ENCODE measurements at places on chromosomes 16 and 17.

DNA sequence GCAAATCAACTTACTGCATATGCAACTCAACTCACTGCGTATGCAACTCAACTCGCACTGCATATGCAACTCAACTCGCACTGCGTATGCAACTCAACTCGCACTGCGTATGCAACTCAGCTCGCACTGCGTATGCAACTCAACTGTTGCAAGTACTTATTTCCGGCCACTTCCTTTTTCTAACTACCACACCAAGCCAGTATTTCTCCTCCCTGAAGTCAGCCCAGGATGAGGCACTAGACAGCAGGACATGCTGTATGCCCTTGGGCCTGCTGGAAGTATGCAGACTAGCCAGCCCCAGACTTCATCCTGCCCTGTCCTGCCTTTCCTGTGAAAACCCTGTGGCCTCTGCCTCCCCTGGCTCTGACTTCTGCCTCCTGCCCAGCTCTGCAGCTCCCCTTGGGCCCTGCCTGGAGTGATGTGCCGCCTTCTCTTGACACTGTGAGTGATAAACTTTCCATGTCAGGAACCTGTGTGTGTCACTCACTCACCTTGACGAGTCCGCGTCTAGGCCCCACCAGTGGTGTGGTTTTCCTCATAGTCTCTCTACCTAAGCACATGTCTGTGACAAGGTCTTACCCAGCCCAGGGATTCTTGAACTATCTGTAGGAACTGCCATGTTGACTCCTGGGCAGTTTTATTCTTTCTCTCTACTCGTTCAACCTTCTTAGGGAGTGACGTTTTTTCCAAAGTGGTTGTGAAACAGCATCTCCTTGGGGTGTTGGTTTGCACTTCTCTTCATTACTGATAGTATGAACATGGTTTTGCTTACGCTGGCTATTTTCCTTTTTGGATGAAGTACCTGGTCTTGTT, 16.4 kb downstream of the ZNF778 start:
- DNase-seq, result no peak

DNA sequence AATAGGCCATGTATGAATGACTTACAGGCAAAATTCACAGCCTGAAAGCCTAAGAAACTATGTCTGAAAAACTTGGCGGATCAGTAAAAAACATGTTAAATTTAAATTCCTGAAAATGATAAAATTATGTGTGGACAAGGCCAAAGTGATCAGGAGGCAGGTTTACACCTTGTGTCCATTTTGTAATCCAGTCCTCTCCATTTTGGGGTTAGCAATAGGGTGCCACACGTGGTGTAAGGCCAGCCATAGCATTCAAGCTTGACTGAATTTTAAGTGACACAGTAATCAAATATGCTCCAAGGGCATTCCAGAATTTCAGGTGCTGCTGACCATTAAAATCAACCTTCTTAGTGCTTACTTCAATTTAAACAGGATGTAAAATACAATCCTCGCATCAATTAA, 2.7 kb downstream of the RNF43 start:
- peak; percentile 17 for DNase-seq

DNA sequence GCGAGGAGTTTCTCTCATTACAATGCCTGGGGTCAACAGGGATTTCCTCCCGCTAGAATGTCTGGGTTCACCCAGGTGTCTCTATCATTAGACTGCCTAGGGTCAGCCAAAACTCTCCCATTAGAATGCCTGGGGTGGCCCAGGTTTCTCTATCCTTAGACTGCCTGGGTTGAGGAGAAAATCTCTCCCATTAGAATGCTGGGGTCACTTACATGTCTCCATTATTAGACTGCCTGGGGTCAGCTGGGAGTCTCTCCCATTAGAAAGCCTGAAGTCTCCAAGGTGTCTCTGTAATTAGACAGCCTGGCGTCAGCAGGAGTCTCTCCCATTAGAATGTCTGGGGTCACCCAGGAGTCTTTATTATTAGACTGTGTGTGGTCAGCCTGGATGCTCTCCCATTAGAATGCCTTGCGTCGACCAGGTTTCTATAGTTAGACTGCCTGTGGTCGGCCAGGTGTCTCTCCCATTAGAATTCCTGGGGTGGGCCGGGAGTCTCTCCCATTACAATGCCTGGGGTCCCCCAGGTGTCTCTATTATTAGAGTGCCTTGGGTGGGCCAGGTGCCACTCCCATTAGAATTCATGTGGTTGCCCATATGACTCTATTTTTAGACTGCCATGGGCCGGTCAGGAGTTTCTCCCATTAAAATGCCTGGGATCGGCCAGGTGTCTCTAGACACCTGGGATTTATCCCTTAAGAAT, 2272.1 kb downstream of the TP53TG3F start:
- DNase-seq, result no peak

DNA sequence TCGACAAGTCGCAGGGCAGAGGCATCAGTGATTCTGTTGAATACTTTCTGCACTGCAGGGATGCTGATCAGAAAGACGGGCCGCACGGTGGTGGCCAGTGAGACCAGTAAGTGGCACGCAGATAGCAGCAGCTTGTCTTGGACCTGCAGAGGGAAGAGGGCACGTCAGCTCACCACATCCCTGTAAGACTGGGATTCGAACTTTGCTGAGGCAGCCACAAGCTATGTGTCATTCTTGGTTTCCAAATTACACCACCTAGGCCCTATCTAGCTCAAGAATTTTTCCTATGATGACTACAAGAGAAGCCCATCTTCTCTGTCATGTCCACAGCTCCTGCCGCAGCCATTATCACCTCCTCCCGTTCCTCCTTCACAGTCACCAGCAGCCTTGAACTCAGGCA, 49.4 kb upstream of the GSG1L start:
- no peak for DNase-seq

- no peak for DNase-seq
Observed at GRCh38 chr17:8345052-8345690, 5.5 kb downstream of the ODF4 start.

DNA sequence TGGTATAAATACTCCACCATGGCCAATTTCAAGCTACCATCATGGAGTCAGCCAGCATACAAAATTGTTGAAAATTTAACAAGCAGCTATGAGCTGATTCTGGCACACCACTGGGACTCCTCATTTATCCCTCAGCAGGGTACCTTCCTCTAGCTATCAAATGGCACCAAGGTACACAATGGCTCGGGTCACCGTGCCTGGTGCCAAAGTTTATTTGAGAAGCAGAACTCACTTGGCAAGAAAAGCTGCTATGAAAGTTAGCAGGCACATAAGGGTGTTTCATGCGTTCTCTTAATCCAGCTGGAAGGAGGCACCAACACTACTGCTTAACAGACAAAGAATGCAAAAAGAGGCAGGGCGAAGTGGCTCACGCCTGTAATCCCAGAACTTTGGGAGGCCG, 51.6 kb downstream of the IKZF3 start:
- DNase-seq, result no peak

GRCh38 chr17:38559880-38560230, 45.9 kb downstream of the SRCIN1 start:
- DNase-seq, result no peak

DNA sequence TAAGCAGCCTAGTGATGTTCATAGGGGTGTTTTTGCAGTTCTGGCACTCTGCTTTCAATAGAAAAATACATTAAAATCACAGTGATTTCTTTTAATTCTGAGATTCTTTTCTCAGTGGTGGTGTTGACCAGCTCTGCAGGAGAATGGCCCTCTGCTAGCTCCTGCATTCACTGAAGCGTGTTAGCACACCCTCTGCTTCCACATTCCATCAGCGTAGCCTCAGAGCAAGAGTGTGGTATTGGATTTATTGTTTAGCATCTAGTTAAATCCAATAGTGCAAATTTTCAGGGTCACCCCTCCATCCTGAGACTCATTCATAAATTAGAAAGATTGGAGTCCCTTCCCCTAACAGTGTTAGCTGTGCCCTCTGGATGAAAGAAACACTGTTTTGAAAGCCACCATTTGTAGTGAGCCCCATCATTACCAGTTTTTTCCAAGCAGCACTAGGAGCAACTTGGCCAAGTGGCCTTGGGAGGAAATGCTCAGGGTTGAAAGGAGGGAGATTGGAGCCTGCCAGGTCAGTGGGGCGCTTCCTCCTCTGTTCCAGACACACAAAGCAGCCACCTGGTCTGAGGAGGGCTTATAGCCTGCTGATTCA, 45.7 kb downstream of the B9D1 start:
- no peak for DNase-seq

DNA sequence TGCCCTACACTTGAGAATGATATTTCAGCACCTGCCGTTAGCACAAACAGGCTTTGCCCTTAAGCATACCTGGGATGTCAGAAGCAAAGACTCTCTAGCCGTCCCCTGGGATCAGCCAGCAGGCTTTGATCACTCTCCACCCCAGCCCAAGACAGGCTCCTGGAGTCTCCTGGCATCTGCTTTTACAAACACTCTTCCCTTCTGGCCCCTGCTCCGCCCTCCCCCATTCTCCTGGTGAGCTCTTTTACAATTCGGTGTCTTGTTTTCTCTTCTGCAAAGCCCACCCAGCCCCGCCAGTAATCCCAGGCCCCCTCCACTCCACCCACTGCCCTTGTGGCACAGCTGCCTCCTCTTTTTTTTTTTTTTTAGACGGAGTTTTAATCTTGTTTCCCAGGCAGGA, 50.4 kb downstream of the KATNIP start:
- DNase-seq, result no peak

DNA sequence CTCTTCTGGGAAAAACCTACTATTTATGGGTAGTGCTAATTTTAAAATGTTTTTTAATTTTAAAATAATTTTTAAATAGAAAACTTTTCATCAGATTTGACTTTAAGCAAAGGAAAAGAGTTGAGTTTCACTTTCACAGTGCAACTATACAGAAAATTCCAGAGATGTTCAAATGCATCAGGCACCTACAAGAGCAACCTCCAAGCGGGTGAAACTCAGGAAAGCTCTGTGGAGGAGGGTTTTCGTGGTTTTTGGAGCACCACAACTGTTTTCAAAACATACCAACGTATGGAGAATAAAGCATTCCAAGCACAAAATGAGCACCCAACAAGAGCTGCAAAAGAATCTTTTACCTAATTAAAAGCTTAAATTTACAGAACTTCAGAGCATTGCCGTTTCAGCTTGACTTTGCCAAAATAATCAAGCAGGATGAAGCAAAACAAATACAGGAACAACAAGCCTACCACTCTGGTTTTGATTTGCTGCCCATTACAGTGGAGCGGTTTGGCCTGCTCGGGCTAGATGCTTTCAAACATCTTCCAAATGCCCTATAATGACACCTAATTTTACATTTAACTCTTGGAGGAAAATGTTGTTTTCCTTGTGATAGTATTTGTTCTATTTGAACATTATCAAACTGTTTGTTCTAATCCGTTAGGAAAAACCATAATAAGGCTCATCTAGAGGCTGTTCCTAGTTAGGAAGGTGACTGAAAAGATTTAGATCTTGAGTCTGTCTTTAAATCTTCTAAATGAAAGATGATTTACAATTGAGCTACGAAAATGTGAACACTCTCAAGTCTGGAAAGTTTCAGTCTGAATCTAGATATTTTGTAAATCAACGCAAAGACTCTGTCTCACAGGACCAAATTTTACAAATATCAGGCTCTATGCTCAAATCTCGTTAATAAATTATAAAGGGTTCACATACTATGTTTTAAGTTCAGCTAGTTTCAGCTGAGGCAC, 34.5 kb downstream of the NACA2 start:
- DNase-seq, result no peak

DNA sequence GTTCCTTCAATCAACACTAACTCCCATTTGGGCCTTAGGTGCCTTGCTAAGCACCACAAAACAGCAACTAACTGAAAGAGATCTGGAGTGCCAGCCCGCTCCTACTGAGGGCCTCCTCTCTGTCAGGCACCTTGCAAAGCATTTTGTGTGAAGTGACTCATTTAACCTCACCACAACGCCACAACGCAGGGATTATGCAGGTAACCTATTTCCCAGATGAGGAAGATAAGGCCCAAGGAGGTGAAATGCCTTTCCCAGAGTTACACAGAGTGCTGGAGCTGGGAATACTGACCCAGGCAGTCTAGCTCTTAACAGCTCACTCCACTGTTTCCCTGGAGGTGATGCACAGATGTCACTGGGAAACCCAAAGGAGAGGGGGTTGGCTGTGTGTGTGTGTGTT, 32.8 kb downstream of the DRC3 start:
- DNase-seq, result no peak
